SHP77 (cell line): ENCODE measurements at places on chromosomes 11 and 22.

GRCh38 chr11:44931466-44931865 is 19.2 kb downstream of the TP53I11 start:
- DNase-seq = no peak

DNA sequence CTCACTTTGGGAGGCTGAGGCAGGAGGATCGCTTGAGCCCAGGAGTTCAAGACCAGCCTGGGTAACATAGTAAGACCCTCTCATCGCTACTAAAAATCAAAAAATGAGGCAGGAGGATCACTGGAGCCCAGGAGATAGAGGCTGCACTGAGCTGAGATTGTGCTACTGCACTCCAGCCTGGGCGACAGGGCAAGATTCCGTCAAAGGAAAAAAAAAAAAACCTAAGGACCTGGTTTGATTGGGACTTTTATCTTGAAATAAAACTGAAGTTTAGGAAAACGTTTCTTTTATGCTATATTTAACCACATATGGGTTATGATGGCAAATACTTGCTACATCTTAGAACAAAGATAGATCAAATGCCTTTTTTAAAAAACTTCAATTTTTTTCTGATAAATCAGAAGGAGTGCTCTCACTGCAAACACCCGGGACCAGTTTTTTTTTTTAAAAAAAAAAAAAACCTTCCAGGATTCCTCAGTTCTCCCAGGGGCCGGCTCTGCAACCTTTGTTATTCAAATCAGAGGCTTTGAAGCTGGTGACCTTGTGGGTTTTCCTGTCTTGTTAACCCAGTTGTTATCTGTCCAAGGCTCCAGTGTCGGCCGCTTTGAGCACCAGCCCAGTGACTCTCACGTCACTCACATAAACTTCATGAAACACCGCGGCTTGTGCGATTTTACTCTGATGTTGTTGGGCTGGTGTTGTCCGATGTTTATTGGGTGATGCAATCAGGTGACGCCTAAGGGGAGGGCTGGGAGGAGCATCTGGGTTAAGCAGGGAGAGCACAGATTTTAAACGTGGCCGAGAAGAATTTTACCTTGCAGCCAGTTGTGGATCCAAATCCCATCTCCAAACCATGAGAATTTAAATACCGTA is 24.7 kb upstream of the SLC22A12 start:
- DNase-seq = no peak

DNA sequence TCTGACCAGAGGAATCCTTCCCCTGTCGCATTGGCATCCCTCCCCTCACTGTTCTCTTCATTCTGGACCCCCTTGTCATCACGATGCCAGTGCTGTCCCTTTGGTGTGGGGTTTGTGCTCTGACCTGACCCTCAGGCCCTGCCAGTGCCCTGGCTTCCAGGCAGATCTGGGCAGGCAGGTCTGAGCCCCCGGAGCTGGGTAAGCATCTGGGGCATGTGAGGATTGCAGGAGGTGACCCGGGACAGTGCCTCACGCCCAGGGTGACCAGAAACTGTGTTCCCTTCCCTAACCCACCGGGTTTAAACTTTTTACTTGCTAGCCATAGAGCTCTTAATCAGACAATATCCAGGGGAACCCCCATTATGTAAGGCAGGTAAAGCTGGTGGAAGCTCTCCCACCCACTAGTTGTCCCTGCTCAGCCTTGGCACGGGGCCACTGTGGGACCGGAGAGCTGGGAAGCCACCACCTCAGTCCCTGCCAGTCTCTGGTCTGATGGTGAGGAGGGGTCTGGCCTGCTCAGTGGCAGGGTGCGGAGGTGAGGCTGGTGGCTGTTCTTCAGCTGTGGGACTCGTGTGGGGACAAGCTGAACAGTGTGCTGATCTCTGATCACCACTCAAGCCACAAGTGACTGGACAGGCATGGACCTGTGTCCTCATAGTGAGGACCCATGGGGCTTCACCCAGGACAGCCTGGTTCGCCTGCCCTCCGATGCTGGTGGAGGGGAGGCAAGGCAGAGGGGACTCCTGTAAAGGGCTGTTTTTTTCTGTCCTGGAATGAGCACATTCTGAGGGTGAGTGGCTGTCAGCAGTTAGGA is 38.0 kb downstream of the BCR start:
- no peak for DNase-seq

DNA sequence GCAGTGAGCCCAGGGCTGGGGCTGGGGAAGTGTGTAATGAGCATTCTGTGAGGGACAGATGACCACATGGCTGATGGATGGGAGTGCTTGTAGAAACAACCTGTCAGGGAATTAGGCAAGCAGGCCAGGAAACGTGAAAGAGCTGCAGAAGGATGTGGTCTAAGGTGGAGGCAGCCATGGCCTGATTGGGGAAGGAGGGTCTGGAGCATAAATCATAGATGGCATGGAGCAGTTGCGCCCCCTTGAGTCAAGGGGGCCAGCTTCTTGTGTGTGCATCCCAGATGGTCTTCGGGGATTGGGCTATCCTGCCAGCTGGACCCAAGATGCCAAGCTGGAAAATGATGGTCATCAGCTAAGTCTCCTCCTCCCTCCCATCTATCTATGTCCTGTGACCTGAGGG is 119.4 kb upstream of the CLPB start:
- DNase-seq = no peak

GRCh38 chr11:31337806-31338205 is 31.7 kb downstream of the DCDC1 start:
- DNase-seq = no peak

DNA sequence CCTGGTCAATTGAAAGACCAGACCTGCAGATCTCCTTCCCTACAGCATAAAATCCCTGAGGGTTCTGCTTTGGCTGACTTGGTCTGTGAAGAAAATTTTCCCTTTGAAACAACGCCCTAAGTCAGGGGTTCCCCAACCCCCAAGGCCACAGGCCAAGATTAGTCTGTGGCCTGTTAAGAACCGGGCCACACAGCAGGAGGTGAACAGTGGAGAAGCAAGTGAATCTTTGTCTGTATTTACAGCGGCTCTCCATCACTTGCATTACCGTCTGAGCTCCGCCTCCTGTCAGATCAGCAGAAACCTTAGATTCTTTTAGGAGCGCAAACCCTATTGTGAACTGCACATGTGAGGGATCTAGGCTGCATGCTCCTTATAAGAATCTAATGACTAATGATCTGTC is 38.2 kb downstream of the CCDC83 start:
- no peak for DNase-seq
